ENCODE measurements at places on chromosomes 12 and 14.

- no peak for DNase-seq
Measured at GRCh38 chr12:4589941-4590340, 27.9 kb downstream of the DYRK4 start.

GRCh38 chr12:25585021-25585523 lies 32.0 kb upstream of the LMNTD1 start:
- DNase-seq, result no peak

DNA sequence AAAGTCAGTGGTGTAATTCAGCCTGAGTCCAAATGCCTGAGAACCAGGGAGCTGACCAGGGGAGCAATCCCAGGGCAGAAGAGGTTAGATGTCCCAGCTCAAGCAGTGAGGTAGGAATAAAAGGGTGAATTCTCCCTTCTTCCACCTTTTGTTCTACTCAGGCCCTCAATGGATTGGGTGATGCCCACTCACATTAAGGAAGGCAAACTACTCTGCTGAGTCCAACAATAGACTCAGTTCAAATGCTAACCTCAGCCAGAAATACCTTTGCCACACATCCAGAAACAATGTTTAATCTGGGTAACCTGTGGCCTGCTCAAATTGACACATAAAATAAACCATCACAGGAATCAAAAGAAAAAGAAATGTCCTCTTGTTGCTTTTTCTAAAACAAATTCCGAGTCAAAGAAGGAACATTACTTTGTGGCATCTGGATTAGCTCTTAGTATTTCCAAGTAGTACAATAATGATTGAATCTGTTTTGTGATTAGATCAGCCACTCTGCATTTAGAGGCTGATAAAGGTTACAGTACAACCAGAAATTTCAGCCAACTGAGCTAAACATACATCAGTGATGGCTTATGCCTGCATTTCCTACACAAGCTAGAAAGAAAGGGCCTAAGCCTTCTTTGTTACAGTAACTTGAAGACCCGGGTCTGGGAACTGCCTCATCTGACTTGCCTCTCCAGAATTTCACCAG lies 43.6 kb upstream of the TRIM9 start:
- no peak for DNase-seq

GRCh38 chr12:80041071-80041470 lies 58.3 kb upstream of the OTOGL start:
- DNase-seq, result no peak

- peak; percentile 78 for DNase-seq
Measured at GRCh38 chr12:46473634-46474329, 101.2 kb upstream of the SLC38A2 start.

DNA sequence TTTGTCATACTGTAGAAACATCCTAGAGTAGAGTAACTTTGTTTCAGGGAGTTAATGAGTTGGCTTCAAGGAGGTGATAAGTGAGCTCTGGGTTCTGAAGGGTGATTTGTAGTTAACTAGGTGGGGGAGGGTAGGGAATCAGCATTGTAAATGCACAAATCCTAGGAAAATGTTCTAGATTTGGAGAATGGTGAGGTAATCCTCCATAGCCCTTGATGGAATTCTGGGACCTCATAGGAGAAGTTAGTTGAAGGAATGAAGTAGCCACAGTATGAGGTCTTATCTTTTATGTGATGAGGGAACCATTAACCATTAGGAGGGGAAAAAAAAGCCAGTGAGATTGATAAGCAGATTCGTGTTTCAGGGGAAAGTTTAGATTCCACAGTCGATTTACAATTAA lies 8.0 kb downstream of the CNOT2 start:
- no peak for DNase-seq

- no peak for DNase-seq
Measured at GRCh38 chr14:52988139-52988538, 37.3 kb upstream of the FERMT2 start.

GRCh38 chr12:65787056-65787865 lies 37.0 kb upstream of the HMGA2 start:
- DNase-seq, result no peak

DNA sequence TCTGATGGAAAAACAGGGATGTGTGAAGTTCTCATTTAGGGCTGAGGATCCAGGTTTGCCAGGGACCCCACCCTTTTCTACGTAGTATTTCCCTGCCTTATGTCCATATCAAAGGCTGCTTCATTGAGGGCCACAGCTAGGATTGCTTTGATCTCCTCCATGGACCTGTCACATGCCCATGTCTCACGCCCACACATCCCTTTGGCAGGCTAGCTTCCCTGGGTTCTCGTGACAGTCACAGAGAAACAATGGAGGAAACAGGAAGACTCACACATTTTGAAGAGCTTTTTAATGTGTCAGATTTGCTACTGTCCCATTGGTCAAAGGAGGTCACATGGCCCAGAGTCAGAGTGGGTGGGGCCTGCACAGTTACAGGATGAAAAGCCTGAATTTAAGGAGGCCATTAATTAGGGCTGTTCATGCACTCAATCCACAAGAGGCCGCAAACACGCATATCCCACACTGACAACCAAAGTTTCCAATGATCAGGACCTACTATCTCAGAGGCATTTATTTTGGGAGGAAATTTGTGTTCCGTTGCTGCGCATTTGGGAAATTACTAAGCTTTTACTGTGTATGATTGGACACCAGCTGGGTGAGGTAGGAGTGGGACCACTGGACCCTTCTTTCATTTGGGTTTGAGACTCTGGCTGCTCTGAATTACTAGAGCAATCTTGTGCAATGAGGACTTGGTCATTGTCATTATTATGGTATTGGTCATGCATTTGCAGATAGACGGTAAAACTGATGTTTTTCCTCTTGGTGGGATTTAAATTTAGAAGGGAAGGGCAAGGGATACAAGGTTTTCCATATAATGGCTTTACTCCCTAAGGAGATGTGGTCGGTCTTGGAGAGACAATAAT lies 266.2 kb downstream of the KTN1 start:
- no peak for DNase-seq

DNA sequence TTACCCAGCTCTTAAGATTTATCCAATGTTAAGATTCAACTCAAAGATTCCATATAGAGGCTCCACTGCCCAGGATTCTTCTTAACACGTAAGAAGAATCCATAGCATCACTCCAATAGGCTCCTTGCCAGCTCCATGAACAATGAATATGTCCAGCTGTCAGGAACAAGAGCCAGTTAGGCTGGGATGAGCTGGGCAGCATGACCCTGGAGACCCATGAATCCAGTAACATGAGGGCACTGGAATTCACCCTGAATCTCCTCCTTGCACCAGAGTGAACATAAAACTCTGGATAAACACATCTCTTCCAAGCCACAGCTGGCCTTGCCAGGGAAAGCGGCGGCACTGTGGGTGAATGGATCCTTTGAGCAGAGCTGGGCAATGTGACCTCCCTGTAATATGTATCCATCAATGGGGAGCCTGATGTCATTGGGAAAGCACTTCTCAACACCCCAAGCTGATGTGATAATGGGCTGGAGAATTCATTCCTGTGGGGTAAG lies 24.4 kb upstream of the TC2N start:
- no peak for DNase-seq

DNA sequence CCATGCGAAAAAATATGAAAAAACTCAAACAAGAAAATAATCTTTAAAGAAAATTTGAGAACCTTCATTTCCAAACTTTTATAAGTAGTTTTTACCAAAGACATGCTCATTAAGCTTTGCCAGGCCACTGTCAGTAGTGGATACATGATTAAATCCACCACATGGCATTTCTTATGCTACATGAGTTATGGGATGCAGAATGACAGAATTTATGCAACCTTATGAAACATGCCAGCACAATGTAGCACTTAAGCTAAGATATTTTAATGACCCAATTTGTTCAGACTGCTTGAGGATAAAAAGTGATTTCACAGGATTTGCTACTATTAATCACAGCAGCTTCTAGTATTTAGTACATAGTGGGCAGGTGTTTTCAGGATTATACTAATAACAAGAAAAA lies 123.3 kb downstream of the ATP23 start:
- no peak for DNase-seq

DNA sequence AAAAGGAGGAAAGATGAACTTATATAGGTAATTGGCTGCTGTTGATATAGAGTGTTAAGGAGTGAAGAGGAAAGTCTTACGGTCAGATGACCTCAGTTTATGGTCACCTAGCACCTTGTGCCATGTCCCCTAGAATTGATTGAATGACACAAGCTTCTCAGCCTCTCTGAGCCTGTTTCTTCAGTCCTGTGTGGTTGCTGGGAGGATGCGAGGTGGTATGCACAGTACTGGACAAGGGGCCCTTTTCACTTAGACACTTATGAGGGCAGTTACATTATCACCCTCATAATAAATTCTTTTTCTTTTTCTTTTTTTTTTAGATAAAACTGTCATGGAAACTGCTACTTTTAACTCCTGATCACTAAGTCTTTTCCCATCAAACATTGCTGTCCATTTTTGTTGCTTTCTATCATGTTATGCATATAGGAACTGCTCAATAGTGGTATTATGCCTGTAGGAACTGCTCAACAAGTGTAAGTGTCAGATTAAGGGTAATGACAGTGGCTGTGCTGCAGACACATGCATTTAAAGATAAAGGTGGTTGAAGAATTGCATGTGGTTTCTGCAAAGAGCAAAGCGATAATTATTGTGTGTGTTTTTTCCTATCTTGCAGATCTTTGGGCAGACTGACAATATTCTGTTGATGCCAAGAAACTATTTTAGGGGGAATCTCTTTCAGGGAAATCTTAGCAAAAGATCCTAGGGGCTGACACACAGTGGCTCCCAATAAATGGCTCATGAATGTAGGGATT lies 11.6 kb downstream of the ANO6 start:
- DNase-seq, result no peak

DNA sequence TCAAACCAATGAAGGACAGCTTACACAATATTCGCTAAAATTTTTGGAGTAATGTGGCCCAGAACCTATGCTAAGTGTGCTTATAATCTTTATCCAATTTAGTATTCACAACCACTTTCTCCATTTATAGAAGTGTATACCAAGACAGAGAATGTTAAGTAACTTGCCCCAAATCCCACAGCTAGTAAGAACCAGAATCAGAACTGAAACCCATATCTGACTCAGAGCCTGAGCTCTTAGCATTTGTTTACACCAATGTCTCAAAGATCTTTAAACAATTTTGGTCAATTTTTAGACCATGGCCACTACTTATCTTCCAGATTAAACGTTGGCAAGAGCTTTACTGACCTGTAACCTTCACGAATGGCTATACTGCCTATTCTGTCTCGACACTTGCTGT lies 53.0 kb downstream of the PAPLN start:
- no peak for DNase-seq

DNA sequence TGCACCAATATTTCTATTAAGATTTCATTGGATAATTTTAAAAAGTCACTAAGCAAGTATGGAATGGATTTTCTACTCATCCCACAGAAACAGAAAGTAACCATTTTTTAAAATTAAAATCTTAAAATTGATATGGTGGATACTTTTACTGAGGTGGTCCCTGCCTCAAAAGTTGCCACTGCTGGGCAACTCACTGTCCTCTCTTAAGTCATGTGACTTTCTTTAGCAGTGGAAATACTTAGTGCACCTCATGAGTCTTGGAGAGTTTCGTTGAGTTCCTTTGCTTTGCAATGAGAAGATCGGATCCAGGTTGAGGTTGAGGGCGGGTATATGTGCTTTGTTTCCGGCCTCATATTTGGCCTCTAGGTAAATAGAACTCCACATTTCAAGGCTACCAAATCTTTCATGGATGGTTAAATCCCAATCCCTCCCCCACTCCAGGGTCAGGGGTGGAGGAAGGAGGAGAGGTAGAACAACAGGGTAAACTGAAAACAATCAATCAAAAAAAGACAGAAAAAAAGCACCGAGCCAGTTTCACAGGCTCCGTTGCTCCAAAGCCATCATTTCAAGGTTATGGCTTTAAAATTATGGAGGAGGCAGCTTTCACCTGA lies 39.5 kb upstream of the DUSP6 start:
- no peak for DNase-seq

- DNase-seq, result no peak
Measured at GRCh38 chr12:62751810-62752155, 183.2 kb downstream of the PPM1H start.
